ENCODE measurements at places on chromosomes 4 and X. TPM values are rescaled to one million over a fixed set of nuclear protein-coding genes. Genes with fewer than 3 reads are reported as not detected.

LRCH2 gene
- 0.03 TPM for total RNA-seq

GCNA gene
- total RNA-seq: not detected

SPCS3 gene
- total RNA-seq: 100 TPM

IL13RA2 gene
- total RNA-seq: not detected

ARMCX1 gene
- 19.6 TPM for total RNA-seq

CFP gene
- 0.66 TPM for total RNA-seq

ADH1C gene
- not detected for total RNA-seq

FAM47E gene
- not detected for total RNA-seq

PCDH18 gene
- total RNA-seq: 15.1 TPM

EXOC1L gene
- total RNA-seq: not detected

CD38 gene
- total RNA-seq: 0.05 TPM

HSD17B13 gene
- not detected for total RNA-seq

TEC gene
- total RNA-seq: 0.05 TPM

RBM46 gene
- not detected for total RNA-seq

PDK3 gene
- total RNA-seq: 1.6 TPM

C4orf51 gene
- total RNA-seq: not detected

DNA sequence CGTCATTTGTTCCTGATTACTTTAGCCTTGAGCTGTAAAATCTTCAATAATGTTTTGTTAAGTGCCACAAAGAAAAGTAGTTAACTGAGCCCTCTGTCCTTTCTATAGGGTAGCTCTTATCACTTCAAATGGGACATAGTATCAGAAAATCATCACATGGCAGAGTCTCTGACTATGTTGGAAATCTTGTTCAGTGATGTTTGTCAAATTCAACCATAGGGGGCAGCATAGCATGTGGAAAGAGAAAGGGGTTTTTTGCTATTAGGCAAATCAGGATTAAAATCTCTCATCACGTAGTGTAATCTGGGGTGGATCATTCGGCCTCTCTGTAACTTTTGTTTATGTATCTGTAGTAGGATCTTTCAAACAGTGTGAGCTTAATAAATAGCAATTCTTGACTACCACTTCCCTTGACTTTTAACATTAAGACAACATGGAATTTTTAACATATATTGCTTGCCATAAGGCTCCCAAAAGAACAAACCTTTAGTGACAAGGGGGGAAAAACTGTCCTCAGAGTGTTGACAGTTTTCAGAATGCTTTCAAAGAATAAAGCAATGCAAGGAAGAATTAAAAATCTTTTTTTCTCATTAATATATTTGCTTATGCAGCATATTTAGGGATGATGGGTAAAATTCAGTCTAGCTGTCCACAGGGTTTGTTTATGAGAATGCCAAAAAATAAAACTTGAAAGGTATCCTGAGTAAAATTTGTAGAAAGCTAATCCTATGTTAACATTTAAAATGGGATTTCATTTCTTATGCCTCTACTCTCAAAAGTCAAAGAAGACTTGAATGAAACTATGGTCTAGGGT, 127.2 kb downstream of the FBXW7 start:
- H3K4me3 ChIP-seq: no peak overlapping the region
- no peak overlapping the region for H3K27ac ChIP-seq
- H3K36me3 ChIP-seq: no peaks in the 10 kb centered on the region
- DNase-seq: peak; percentile 15

DNA sequence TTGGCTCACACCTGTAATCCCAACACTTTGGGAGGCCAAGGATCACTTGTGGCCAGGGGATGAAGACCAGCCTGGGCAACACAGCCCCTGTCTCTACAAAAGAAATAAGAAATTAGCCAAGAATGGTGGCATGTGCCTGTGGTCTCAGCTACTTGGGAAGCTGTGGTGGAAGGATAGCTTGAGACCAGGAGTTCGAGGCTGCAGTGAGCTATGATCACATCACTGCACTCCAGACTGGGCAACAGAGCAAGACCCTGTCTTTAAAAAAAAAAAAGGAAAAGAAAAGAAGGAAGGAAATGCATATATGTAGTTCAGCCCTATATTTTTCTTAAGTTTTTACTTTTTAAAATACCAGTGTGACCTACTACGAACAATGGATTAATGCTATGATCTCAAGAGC, 15.1 kb downstream of the PRSS48 start:
- no peaks in the 10 kb centered on the region for H3K36me3 ChIP-seq
- no peak for DNase-seq
- H3K27ac ChIP-seq: no peak overlapping the region

- DNase-seq: no peak
- no peak overlapping the region for H3K27ac ChIP-seq
- no peaks in the 10 kb centered on the region for H3K4me1 ChIP-seq
- H3K36me3 ChIP-seq: no peaks in the 10 kb centered on the region
- H3K27me3 ChIP-seq: no peaks in the 10 kb centered on the region
These were observed 66.9 kb downstream of the ARHGEF9 start for GRCh38 chrX:63718010-63718694.

DNA sequence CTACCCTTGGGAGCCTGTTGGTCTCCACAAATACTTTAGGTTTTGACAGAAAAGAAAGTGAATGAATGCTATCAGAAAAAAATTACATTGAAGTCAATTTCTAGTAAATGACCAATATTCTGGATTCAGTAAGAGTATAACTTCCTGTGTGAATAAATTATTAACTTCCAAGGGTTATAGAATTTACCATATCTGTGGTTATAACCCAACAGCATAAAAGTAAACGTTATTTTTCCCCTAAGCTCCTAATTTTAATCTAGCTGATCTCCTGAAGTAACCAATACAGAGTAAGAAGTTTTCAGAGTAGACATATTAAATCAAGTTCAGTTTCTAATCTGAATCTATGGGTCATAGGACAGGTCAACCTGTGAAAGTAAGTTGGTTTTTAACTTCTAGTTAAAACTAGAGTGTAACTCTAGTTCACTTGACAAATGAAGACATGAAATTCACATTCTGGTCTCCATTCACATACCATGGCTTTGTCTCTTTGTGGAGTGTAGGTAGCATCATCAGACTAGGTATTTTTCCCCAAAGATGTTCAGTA, 22.8 kb downstream of the DTHD1 start:
- no peak overlapping the region for H3K27ac ChIP-seq
- DNase-seq: no peak
- H3K27me3 ChIP-seq: no peaks in the 10 kb centered on the region
- H3K4me1 ChIP-seq: no peaks in the 10 kb centered on the region

- H3K36me3 ChIP-seq: no peaks in the 10 kb centered on the region
- no peak overlapping the region for H3K4me3 ChIP-seq
- no peak for DNase-seq
These were observed 156.8 kb upstream of the LEF1 start for GRCh38 chr4:108325561-108325960.

- no peak for DNase-seq
- no peaks in the 10 kb centered on the region for H3K27me3 ChIP-seq
- no peak overlapping the region for H3K4me3 ChIP-seq
- H3K36me3 ChIP-seq: no peaks in the 10 kb centered on the region
- H3K4me1 ChIP-seq: peaks cover 5% of the 10 kb centered on the region
- H3K27ac ChIP-seq: no peak overlapping the region
These were observed 62.7 kb upstream of the USP9X start for GRCh38 chrX:41022566-41022965.

- H3K27ac ChIP-seq: no peak overlapping the region
- H3K36me3 ChIP-seq: no peaks in the 10 kb centered on the region
- peaks cover 6% of the 10 kb centered on the region for H3K4me1 ChIP-seq
- H3K27me3 ChIP-seq: no peaks in the 10 kb centered on the region
These were observed 73.8 kb downstream of the CHIC2 start for GRCh38 chr4:53990641-53991040.

DNA sequence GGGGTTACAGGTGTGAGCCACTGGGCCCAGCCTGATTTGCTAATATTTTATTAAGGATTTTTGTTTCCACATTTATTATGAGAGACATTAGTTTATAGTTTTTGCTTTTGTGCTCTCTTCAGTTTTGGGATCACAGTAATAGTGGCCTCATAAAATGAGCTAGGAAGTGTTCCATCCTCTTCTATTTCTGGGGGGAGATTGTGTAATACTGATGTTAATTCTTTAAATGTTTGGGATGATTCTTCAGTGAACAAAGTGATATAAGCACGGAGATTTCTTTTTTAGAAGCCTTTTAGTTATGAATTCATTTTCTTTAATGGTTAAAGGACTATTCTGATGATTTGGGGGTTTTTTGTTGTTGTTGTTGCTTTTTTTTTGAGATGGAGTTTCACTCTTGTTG, 41.3 kb downstream of the RBMX start:
- no peak overlapping the region for H3K4me3 ChIP-seq
- H3K27me3 ChIP-seq: no peaks in the 10 kb centered on the region
- no peaks in the 10 kb centered on the region for H3K4me1 ChIP-seq

DNA sequence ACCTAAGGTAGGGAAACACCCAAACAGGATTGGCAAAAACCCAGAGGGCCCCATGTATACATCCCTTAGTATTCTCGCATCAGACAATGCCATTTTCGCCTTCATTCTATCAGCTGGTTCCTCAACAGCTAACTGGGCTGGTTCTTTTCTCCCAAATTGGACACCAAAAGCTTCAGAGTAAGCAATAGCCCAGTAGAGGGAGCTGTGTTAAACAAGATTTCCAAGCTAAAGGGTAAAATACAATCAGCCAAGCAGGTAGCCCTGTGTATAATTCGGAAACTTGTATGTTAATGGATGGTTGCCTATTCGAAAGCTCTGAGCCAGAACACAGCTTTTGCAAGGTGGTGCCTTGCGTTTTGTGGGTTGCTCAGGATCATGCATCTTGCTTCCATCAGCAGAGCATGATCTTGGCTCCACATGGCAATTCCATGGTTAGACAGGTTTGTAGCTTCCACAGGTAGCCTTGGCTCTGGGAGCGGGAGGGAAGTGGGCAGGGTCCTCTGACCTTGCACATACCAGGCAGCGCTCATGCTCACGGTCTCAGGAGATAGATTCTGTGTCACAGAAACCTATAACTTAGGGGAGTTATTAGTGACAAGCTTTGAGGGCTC, 115.2 kb upstream of the LNX1 start:
- no peak overlapping the region for H3K27ac ChIP-seq
- H3K36me3 ChIP-seq: no peaks in the 10 kb centered on the region
- no peak for DNase-seq

DNA sequence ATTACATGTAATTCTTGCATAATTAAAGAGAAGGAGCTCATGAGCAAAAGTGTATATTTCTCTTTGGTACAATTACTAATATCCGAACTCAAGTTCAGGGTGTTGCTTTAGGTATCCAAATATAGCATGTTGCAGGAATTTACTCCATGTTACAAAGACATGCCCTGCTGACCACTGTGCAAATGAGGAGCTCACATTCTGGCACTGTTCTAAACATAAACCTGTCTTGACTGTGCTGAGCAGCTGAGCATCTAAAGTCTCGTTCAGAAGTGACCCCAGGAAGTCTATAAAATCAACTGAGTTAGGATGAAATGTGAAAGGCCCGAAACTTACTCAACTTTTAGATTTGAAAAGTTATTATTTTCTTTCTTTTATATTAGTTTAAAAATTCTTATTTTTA, 124.3 kb downstream of the STIM2 start:
- H3K27me3 ChIP-seq: no peaks in the 10 kb centered on the region
- H3K4me1 ChIP-seq: no peaks in the 10 kb centered on the region
- H3K4me3 ChIP-seq: no peak overlapping the region
- no peaks in the 10 kb centered on the region for H3K36me3 ChIP-seq
- no peak for DNase-seq

GRCh38 chr4:96543346-96543745, 703.5 kb downstream of the PDHA2 start:
- H3K27me3 ChIP-seq: no peaks in the 10 kb centered on the region
- no peak for DNase-seq
- H3K4me1 ChIP-seq: no peaks in the 10 kb centered on the region
- no peaks in the 10 kb centered on the region for H3K36me3 ChIP-seq
- no peak overlapping the region for H3K27ac ChIP-seq

DNA sequence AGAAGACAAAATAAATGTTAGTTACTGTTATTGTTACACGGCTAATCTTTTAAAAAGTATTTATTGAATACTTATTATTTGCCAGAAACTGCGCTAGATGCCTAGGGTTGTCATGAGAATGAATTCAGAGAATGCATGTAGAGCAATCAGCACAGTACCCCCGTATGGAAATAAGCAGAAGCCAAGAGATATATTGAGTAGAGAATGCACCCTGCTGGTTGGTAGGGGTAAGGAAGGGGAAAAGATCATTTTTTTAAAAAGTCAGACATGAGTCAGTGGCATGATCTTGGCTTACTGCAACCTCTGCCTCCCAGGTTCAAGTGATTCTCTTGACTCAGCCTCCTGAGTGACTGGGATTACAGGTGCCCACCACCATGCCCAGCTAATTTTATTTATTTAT, 13.1 kb upstream of the DRP2 start:
- no peaks in the 10 kb centered on the region for H3K27me3 ChIP-seq
- H3K27ac ChIP-seq: no peak overlapping the region
- H3K36me3 ChIP-seq: no peaks in the 10 kb centered on the region
- DNase-seq: no peak
- H3K4me3 ChIP-seq: no peak overlapping the region

DNA sequence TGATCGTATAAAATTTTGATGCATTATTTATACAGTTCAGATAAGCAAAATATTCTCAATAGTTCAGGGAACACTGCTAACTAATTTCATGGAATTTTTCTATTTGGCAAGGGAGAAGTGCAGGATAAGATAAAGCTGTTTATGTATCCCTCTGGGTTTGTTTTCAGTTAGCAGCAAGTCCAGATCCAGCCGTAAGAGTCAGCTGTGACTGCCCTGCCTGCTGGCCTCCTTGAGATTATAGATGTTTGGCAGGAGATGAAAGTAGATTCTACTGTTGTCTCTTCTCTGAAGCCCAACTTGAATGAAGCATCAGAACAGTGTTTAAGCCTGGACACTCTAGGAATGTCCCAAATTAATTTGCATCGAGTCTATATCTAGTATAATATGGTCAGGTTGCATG, 29.5 kb downstream of the ANTXR2 start:
- H3K27ac ChIP-seq: no peak overlapping the region
- H3K4me1 ChIP-seq: no peaks in the 10 kb centered on the region
- H3K4me3 ChIP-seq: no peak overlapping the region
- H3K36me3 ChIP-seq: peaks cover 34% of the 10 kb centered on the region
- no peak for DNase-seq
- no peaks in the 10 kb centered on the region for H3K27me3 ChIP-seq

- peak overlapping the region; percentile 74 for H3K27ac ChIP-seq
- peak overlapping the region; percentile 92 for H3K4me3 ChIP-seq
- H3K4me1 ChIP-seq: no peaks in the 10 kb centered on the region
- peaks cover 3% of the 10 kb centered on the region for H3K36me3 ChIP-seq
These were observed 824 bp upstream of the UGDH start for GRCh38 chr4:39528061-39528465.

GRCh38 chr4:41505161-41505661, 32.7 kb upstream of the LIMCH1 start:
- no peak overlapping the region for H3K4me3 ChIP-seq
- peaks cover 16% of the 10 kb centered on the region for H3K4me1 ChIP-seq
- H3K27me3 ChIP-seq: no peaks in the 10 kb centered on the region
- H3K36me3 ChIP-seq: no peaks in the 10 kb centered on the region

- DNase-seq: no peak
- no peaks in the 10 kb centered on the region for H3K36me3 ChIP-seq
- no peaks in the 10 kb centered on the region for H3K4me1 ChIP-seq
- no peak overlapping the region for H3K4me3 ChIP-seq
- H3K27me3 ChIP-seq: no peaks in the 10 kb centered on the region
These were observed 8.1 kb downstream of the PCDH7 start for GRCh38 chr4:30728311-30728710.

Data from SJSA1 (cell line).